ENCODE measurements at places on chromosomes 16 and 17. TPM values are rescaled to one million over a fixed set of nuclear protein-coding genes. Genes with fewer than 3 reads are reported as not detected.

The DNASE1 gene
- 14.6 TPM for total RNA-seq

The B4GALNT2 gene
- not detected for total RNA-seq

The SMTNL2 gene
- total RNA-seq = not detected

DNA sequence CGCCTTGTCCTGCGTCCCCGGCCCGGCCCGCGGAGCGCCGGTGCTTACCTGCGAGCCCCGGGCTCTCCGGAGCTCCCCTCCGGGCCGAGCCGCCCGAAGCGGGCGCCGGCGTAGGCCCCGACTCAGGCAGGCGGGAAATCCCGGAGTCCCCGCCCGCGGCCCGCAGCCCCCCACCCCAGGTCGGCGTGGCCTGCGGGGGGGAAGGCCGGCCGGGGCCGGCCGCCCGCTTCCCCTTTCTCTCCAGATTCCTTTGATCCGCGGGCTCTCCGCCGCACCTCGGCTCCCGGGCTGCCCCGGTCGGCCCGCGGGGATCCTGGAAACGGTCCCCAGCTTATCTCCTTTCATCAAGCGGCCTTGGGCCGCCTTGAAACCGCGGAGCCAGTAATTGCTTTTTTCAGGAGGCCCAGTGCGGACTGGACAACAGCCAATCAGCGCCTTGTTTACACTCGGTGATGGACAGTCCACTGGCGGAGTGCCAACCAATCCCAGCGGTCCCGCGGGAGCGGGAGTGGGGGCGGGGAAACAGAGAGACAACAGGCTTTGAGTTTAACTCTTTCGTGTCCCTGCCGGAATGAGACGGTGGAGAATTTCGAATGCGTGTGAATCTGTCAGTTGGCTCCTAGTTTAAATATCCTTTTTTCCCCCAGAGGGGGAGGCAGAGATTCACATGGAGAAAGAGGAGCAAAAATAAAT lies 1.4 kb upstream of the BAHCC1 start:
- peak overlapping the region; percentile 57 for H3K4me3 ChIP-seq
- H3K27me3 ChIP-seq = peaks cover 49% of the 10 kb centered on the region
- H3K27ac ChIP-seq = peak overlapping the region; percentile 33
- peaks cover 13% of the 10 kb centered on the region for H3K4me1 ChIP-seq
- peak; percentile 56 for DNase-seq

GRCh38 chr17:4309897-4310296 lies 46.1 kb upstream of the ANKFY1 start:
- H3K27ac ChIP-seq = peak overlapping the region; percentile 3
- H3K4me3 ChIP-seq = no peak overlapping the region
- H3K36me3 ChIP-seq = peaks cover 20% of the 10 kb centered on the region
- H3K27me3 ChIP-seq = no peaks in the 10 kb centered on the region
- DNase-seq = no peak
- H3K4me1 ChIP-seq = peaks cover 49% of the 10 kb centered on the region

DNA sequence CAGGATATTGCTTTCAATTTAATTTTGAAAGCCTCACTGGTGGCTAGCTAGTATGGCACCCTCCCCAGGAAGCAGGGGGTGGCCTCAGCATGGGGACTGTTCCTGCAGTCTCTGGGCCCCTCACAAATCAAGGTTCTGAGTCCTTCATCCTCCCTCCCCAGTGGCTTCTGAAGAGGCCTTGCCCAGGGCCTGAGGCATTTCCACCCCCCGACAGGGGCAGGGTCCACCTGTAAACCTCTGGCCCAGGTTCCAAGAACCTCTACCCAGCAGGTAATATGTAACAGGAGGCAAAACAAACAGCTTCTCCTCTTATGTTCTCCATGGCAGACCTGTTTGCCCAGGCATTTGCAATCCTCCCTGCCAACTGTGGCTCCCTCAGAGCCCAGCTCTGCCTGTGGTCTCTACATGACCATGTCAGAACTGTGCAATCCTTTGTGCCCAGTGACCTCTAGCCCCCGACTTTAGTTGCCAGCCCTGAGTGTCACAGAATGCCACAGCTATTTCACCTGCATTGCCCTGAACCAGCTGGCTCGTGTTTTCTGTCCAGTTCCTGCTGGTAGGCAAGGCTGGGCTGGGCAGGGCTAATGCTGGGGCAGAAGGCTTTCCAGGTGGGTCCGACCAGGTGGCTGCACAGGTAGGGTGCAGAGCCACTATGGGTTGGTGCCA lies 14.3 kb downstream of the ACSF2 start:
- H3K27me3 ChIP-seq = no peaks in the 10 kb centered on the region
- DNase-seq = no peak
- H3K4me3 ChIP-seq = no peak overlapping the region
- no peak overlapping the region for H3K27ac ChIP-seq

The CLEC19A gene
- total RNA-seq = not detected

The CD7 gene
- total RNA-seq = 345 TPM

The RAB11FIP4 gene
- 20.8 TPM for total RNA-seq
